NCI-H2171 treated with DMSO at 0.1 percent for 48 hours (cell line): ENCODE measurements at places on chromosomes 2 and 18.

DNA sequence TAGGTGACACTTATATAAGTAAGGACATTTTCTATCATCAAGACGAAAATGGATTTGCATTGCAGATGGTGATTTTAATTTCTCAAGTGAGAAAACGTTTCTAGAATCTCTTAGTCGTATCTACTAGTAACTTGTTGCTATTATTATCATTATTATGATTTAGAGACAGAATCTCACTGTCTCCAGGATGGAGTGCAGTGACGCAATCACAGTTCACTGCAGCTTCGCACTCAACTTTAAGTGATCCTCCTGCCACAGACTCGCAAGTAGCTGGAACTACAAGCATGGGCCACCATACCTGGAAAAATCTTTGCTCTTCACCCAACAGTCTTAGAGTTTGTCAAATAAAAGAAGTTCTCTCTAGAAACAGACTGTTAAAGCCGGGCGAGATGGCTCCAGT is 37.6 kb upstream of the DDX18 start:
- no peak for DNase-seq

DNA sequence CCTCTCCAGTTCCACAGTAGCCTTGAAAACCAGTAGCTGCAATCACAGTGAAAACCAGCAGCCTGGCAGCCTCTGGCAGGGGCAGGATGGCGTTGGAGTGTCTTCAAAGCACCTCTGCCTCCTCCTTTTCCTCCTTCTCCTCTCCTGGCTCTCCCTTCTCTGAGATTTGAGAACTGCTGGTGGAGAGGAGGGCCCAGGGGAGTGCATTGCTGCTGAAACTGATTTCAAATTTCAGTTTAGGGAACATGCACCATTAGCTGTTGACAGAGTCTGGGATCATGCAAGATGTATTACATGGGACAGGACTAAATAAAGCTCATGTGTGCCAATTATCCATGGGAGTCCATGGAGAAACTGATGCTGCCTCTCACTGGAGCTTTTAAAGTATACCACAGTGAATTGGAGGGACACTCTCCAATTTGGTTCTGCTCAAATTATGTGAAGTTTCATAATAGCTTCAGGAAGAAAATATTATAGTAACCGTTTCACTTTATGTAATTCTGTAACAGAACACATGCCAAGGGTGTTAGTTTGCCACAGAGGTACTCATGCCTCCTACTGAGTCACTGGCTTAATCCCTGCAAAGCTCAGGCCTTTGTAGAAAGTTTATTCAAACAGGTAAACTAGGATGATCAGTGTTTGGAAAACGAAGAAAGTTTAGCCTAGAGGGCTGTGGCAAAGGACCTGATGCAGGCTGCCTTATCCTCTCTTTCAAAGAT is 146.1 kb downstream of the PRPF40A start:
- DNase-seq = peak; percentile 12

GRCh38 chr2:186551323-186552050 is 38.4 kb upstream of the ITGAV start:
- no peak for DNase-seq

DNA sequence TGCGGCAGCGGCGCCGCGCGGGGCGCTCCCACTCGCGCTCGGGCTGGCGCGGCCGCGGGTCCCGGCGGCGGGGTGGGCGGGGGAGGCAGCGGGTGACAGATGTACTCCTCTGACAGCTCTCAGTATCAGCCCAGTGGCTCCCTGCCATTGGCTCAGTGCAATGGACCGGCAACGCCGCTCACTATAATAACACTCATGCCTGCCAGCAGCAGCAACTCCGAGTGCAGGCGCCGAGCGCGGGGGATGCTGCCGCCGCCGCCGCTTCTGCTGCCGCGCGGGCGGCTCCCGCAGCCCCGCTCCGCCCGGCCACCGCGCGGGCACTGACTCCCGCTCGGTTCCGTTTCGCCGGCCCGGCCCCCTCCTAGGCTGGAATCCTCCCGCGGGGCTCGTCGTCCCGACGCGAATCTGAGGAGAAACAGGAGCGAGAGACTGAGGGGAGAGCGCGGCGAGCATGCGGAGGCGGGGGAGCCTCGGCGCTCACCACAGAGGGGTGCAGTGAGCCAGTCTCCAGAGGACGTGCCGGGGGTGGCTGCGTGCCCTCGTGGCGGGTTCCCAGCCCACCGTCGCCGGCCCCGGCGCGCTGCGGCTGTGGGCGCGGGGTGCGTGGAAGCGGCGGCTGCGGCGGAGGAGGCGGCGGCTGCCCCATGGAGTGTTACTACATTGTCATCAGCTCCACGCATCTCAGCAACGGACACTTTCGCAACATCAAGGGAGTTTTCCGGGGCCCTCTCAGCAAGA is at the start of gene ZNF804A:
TSS of gene ZNF804A (plus strand) at position 214 of the 738 bp plus-strand sequence. CDS start at position 645, 431 bp downstream.
- peak; percentile 86 for DNase-seq

- no peak for DNase-seq
Measured at GRCh38 chr2:100064592-100065428, 77.6 kb downstream of the AFF3 start.
